GM18507 (cell line): ENCODE measurements at places on chromosomes 1 and 21.

DNA sequence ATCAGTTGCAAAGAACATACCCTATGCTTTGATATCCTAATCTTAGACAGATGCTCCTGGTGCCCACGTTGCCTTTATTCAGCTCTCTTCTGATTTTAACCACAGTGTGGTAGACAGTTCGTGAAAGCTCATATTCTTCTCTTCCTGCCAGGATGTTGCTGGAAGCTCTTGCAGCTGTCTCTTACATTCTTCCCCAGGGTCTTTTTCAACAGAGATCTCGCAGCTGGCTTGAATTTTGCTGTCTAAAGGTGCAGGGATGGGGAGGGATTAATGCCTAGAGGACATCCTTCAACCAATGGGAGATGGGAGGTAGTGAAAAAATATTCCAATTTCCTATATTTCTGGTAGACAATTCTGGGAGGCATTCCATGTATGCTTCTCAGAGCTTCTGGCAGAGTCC, 150.0 kb upstream of the APP start:
- no peak for DNase-seq

GRCh38 chr1:41005876-41006275, 15.6 kb downstream of the SLFNL1 start:
- DNase-seq = no peak

DNA sequence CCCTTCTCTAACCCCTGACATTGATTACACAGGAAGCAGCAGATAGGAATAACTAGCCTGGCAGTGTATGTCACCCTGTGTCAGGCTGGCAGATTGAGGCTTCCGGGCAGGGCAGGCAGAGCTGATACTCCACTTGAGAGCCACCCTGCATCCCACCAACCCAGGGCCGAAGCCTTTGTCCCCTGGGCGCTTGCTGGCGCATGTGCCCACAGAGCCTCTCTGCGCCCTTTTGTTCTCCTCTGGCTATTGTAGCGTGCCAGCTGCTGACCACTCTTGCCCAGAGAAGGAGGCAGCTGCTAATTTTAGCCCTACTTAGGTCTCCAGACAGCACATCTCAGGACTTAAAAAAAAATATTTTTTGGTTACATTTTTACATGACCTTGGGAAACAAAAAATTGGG, 304.9 kb downstream of the HHAT start:
- DNase-seq = no peak

DNA sequence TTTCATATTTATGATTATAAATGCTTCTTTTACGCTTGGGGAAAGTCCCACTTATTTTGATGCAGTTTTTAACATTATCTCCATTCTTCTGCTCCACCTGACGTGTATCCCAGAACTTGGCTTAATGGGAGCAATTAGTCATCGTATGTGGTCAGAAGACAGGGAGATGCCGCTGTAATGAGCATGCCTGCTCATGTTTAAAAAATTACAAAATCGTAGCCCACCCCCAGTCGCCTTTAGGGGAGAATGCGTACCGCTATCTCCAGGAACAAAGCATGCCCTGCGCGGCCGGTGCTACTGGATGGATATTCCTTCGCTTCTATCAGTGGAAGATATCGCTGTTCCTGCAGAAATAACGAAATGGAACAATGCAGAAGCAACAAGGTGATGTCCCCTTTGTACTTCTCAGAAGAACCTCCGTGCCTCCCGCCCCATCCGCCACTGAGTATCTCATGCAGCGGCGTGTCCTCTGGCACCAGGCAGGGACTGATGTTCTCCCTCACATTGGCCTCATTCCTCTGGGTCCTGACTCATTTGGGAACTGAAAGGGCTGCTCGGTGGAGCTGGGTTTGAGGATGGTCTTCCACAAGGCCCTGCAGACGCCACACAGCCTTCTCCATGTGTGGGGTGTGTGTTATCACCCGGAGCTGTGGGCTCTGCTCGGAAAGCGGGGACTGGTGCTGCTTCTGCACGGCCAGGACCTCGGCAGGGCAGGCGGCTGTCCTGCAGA, 116.3 kb upstream of the COL6A1 start:
- no peak for DNase-seq

DNA sequence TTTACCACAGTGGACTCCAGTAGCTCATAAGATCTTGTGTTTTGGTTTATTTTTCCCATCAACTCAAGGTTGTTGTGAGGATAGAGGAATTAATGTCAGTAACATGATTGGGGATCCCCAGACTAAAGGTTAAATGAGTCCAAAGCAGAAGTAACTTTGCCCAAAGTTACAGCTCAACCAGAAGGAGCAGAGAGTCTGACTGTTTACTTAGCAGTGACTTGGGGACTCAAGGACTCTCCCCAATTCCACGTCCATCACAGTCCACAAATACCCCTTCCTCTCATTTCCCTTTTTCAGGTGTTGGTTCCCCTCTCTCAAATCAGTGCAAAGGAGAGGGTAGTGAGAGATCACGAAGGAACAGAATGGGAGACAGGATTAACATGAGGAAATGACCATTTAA, 4.0 kb upstream of the ETV3 start:
- DNase-seq = no peak

GRCh38 chr1:41833519-41834000, 85.2 kb downstream of the HIVEP3 start:
- DNase-seq = no peak

GRCh38 chr21:42561762-42562650, 48.4 kb downstream of the SLC37A1 start:
- no peak for DNase-seq

- no peak for DNase-seq
These were observed 71.0 kb downstream of the SIPA1L2 start for GRCh38 chr1:232558954-232559353.

GRCh38 chr1:151718011-151718431, 1.4 kb upstream of the CELF3 start:
- no peak for DNase-seq

- no peak for DNase-seq
These were observed 25.5 kb upstream of the ZNF281 start for GRCh38 chr1:200435200-200435780.

- no peak for DNase-seq
These were observed 48.2 kb downstream of the HLX start for GRCh38 chr1:220927442-220927841.

DNA sequence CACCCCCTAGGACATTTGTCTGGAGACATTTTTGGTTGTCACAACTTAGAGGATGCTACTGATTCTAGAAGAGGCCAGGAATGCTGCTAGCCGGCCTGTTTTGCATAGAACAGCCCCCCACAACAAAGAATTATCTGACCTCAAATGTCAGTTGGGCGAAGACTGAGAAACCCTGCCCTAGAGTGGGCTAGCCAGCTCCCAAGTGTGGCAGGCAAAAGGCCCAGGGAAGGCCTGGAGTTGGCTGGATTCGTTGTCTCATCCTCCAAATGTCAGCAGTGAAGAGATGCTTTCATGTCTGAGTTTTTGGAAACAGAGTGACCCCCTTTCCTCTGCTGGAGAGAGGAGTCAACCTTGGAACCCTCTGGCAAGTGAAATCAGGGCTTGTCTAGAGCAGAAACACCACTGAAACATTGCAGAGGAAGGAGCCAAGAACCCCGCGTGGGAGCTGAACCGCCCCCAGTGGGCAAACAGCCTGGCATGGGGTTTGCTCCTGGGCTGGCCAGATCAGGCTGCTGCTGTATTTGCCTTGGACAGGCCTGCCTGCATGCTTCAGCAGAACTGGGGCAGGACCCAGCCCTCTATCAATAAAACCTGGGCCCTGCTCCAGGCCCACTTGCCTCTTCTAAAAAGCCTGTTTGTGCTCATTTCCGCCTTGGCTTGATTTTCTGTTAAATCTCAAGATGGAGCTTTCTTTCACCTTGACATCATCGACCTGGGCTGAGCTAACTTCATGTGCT, 32.9 kb downstream of the RASSF5 start:
- DNase-seq = no peak

DNA sequence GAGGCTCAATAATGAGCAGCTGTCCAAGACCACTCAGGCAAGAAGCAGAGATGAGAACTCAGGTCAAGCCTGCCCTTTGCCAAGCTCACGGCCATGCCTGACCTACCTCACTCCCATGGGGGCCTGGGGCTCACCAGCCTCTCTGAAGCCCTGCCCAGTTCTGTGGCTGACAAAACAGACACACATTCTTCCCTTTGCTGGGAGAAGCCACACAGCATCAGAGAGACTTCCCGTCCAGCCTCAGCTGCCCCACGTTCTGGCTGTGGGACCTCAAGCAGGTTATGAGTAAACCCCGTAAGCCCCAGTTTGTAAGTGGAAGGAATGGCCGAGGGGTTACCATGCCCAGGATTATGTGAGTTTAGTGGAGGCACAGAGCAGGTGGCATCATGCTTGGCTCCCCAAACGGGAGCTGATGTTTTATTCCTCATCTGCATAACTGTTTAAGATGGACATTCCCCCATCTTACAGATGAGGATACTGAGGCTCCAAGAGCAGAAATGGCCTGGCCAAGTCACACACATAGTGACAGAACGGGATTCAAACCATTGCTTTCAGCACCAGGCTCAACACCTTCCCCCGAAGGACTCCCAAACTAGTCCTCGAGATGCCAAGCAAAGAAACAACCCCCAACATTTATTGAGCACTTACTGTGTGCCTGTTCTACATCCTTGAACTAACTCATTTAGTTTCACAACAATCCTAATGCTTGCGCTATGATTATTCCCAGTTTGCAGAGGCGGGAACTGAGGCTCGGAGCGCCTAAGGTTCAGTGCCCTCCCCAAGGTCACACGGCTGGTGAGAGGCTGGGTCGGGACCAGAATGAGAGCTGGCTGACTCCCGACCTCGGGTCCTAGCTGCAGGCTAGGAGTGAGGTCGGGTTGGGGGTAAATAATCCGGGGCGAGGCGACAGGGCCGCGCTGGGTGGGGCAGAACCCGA, 49.1 kb upstream of the LAPTM5 start:
- no peak for DNase-seq

- no peak for DNase-seq
These were observed 20.6 kb downstream of the MYOG start for GRCh38 chr1:203065191-203065590.

DNA sequence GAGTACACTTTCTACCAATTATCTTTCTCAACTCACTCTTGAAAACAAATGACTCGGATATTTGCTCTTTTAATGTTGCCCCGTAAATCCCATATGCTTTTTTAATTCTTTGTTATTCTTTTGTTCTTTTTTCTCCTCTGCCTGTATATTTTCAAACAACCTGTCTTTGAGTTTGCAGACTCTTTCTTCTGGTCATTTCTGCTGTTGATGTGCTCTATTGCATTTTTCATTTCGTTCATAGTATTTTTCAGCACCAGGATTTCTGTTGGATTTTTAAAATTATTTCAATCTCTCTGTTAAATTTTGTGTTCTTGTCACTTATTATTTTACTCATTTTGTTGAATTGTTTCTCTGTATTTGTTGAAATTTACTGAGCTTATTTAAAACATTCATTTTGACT, 146.8 kb upstream of the B3GALT2 start:
- no peak for DNase-seq

- DNase-seq = no peak
These were observed 28.0 kb upstream of the GLIS1 start for GRCh38 chr1:53766831-53767405.

DNA sequence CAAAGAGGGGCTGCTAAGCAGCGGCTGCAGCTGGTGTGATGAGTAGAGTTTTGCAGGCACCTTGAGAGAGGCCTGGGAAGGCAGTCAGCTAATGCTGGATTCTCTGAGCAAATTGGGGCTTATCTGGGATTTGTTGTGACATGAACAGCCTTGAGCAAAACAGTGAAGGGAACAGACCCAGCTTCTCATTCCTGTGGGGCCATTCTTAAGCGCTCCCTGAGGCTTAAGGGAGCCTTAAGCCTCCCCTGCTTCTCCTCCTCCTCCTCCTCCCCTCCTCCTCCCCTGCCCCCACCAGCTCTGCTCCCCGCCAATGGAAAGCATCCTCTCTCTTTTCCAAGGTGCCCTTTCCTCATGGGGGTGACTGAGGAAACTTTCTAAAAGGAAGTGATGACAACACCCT, 21.3 kb downstream of the HMGCS2 start:
- DNase-seq = no peak

DNA sequence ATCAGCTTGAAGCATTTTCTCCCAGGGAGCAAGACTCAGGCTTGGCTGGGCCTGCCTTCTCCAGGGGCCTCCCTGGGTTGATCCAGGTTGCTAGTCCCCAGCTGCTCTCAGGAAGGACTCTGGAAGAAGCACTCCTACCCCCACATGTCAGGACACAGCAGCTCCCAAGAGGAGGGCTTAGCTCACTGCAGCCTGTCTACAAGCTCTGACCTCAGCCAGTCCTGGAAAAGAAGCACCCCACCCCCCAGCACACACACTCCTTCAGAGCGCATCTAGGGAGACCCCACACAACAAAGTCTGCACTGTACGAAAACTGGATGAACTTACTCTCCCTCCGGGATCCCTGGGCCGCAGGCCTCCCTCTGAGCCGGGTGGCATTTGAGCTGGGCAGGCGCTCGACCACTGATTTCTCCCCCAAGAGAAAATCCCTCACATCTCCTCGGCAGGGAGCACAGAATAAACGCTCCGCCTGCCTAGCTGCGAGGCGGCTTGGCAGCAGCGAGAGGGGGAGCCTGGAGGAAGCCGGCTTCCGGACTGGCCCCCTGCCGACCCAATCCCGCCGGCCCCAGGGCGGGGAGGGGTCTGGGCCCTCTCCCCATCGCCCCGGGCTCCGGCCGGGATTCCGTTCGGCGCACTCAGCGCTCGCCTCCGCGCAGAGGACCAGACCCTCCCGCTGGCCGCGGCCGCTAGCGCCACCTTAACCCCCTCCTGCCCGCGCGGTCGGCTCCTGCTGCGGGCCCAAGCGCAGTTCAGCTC, at the start of gene KCNA2:
Gene KCNA2 (minus strand): TSS at position 458 of the 756 bp plus-strand sequence. CDS start 1,576 bp downstream, outside the sequence.
- DNase-seq = no peak

DNA sequence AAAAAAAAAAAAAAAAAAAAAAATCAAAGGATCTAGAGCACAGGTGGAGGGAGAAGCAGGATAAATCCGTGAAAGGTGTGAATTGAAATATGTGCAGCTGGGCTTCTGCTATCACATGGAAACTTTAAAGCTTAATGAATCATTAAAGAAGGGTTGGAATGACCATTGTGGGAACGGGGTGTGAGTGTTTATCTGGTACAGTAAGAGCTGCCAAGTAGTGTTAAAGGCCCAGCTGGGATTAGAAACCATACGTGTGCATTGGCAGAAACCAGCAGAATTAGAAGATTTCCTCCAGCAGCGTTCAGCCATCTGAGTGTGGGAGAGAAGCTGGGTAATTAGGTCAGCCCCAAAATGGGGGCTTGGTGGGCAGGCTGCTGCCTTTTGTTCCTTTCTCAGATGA, 13.5 kb downstream of the FALEC start:
- no peak for DNase-seq

- DNase-seq = no peak
These were observed 31.9 kb downstream of the MATN1 start for GRCh38 chr1:30691480-30691879.

GRCh38 chr21:32604464-32604863, 7.7 kb downstream of the CFAP298 start:
- no peak for DNase-seq

DNA sequence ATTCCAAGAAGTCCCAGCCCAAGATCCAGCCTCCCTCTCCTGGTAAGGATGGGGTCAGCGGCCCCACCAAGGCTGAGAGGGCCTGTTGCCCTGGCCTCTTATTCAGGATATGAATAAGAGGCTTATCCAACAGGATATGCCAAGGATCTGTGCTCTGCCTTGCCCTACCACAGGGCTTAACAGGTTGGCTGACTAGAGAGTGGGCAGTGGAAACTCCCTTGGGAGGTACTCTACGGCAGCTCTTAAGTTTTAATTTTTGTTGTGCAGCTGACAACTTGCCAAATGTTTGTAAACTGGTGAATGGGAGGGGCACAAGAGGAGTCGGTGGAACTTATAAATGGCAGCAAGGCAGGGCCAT, 16.5 kb upstream of the PIGV start:
- DNase-seq = no peak
